ENCODE measurements at places on chromosomes 3 and 15.

DNA sequence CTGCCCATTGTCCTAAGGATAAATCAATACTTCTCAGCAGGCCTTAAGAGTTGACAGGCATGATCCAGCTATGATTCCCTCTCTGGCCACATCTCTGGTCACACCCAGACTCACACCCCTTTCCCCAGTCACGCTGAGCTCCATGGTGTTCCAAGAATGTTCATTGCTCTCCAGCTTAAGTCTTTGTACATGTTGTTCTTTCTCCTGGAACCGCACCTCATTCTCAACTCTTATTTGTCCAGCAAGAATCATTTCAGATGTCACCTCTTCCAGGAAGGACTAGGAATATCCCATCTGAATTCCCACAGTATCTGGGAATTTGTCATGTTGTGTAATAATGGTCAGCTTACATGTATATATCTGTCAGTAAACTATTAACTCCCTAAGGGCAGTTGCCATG is 118.3 kb upstream of the GALNT15 start:
- DNase-seq, result no peak

DNA sequence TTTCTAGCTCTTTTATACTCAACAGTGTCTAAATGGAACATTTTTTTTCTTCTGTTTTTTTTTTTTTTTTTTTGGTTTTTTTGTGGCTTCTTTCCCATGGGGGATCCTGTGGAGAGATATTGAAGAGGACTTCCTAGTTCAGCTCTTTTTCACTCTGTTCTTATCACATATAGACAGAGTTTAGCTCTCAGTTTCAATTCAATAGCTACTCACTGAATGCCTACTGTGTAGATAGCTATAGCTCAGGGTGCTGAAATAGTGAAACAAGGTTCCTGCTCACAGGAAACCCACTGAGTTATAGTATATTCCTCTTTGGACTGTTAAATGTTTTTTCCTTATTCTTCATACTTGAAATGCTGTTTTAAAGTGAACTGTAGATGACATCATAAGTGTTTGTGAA is 918.8 kb downstream of the CADM2 start:
- no peak for DNase-seq

DNA sequence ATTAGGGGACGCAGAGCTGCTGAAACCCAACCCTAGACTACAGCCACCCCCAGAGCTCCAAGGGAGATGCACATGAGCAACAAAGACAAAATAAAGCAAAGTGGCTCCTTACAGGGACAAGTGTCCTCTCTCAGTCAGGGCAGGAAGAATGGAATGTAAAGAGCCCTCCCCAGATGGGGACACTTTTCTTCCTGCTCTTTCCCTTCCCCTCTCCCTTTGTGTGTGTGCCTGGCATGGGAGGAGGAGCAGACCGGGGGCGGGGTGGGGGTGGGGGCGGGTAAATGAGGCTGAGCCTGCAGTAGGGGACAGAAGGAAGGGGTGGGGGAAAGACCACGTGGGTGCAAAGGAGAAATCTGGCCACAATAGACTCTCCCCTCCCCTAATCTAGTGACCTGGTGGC is 37.4 kb downstream of the ACAA1 start:
- DNase-seq, result no peak

GRCh38 chr15:72912996-72913395 is 129.4 kb upstream of the ADPGK start:
- no peak for DNase-seq

DNA sequence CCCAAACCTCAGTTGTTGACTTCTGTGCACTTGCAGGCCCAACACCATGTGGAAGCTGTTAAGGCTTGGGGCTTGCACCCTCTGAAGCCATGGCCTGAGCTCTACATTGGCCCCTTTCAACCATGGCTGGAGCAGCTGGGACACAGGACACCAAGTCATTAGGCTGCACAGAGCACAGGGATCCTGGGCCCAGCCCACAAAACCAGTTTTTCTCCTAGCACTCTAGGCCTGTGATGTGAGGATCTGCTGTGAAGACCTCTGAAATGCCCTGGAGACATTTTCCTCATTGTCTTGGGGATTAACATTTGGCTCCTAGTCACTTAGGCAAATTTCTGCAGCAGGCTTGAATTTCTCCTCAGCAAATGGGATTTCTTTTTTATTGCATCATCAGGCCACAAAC is 1255.7 kb downstream of the ZPLD1 start:
- DNase-seq, result no peak

GRCh38 chr3:99240700-99241099 is 339.2 kb upstream of the DCBLD2 start:
- DNase-seq, result no peak

GRCh38 chr15:88878720-88879184 is 16.6 kb downstream of the HAPLN3 start:
- no peak for DNase-seq

GRCh38 chr15:43376017-43376705 is 5.3 kb downstream of the TUBGCP4 start:
- DNase-seq, result no peak

DNA sequence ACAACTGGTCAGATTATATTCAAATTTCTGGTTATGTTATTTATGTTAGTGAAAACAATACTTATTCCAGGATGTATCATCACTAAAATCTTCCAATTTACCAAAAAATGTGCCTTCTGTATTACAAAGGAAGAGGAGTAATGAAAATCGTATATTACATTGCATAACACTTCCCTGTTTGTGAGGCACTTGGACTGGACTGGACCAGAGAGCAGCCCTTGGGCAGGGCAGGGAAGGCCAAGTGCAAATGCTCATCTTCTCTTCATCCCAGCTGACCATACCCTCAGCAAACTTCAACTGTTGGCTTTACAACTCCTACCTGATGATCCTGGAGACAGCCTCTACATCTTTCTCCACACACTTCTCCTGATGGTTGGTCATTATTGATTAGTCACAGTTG is 285.7 kb upstream of the MME start:
- no peak for DNase-seq

GRCh38 chr15:33720952-33721351 is 247.3 kb upstream of the CHRM5 start:
- DNase-seq, result no peak

DNA sequence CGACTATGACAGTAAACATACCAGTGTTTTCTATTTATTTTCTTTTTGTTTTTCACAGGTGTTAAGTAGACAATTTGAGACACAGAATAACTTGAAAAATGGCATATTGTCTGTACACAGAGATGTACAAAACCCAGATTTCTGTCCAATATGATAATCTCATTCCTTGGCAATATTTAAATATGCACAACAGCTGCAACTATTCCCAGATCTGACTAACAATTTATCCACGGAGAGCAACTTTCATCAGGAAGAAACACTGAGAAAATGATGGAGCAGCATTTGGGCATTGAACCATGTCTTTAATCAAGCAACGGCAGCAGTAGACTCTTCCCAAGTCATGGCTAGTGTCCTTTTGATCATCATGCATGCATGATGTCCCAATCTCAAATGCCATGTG is 452.6 kb downstream of the ZPLD1 start:
- DNase-seq, result no peak

DNA sequence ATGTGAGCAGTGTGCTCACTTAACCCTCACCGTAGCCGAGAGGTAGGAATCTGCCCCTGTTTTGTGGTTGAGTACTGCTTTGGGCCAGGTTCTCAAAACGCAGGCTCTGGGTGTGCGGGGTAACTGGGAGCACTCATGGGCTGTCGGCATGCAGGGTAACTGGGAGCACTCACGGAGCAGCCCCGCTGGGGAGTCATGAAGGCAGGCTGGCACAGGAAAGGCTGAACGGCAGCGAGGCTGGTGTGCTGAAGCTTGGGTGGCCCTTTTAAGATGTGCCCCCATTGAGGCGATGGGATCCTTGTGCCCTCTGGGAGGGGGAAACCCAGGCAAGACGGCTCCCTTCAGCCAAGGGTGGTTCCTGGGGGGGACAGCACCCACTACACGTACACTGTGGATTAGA is 44.6 kb upstream of the VPS8 start:
- DNase-seq, result no peak

- DNase-seq, result no peak
Observed at GRCh38 chr3:72153477-72154314, 368.7 kb upstream of the PROK2 start.

- no peak for DNase-seq
Observed at GRCh38 chr3:176554264-176554663, 643.0 kb downstream of the TBL1XR1 start.

- DNase-seq, result no peak
Observed at GRCh38 chr15:79283252-79284048, 928 bp downstream of the ANKRD34C start.

- no peak for DNase-seq
Observed at GRCh38 chr15:61946778-61947177, 113.5 kb downstream of the VPS13C start.

DNA sequence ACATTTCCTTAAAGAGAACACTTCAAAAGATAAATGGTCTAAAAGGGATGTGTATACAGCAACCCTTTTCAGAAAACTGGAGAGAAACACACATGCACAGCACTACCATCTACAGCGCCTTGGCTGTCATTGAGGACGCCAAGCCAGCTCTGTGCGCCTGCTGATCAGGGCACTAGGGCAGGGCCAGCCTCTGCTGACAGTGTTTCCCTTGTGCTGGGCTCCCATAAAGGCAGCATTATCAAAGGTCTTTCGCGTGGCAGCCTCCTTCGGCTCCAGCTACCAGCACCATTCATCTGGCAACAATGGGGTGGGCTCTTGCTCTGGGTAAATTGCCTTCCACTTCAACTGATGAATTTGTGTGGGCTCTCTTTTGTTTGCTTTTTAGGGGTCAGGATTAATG is 53.4 kb downstream of the LDHAL6B start:
- no peak for DNase-seq

GRCh38 chr3:50652709-50653108 is 22.0 kb upstream of the DOCK3 start:
- no peak for DNase-seq

GRCh38 chr3:25171118-25171807 is 256.8 kb upstream of the RARB start:
- no peak for DNase-seq

- no peak for DNase-seq
Observed at GRCh38 chr15:68228971-68229385, 550 bp downstream of the CLN6 start.

DNA sequence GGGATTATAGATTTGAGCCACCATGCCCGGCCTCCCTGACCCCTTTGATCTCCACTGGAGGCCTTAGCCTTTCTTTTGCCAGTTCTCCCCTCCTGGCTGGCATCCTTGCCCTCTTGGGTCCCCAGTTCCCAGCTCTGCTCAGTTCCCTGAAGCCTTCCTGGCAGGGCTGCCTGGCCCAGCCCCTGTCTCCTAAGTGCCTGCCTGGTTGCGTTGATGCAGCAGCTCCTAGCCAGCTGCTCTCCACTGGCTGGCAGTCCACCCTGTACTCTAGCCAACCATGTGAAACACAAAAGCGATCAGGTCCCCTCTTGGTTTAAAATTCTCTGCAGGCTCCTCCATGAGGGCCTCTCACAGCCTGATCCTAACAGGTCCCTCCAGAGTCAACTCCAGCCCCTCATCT is 184.7 kb downstream of the RAB11A start:
- DNase-seq, result no peak

DNA sequence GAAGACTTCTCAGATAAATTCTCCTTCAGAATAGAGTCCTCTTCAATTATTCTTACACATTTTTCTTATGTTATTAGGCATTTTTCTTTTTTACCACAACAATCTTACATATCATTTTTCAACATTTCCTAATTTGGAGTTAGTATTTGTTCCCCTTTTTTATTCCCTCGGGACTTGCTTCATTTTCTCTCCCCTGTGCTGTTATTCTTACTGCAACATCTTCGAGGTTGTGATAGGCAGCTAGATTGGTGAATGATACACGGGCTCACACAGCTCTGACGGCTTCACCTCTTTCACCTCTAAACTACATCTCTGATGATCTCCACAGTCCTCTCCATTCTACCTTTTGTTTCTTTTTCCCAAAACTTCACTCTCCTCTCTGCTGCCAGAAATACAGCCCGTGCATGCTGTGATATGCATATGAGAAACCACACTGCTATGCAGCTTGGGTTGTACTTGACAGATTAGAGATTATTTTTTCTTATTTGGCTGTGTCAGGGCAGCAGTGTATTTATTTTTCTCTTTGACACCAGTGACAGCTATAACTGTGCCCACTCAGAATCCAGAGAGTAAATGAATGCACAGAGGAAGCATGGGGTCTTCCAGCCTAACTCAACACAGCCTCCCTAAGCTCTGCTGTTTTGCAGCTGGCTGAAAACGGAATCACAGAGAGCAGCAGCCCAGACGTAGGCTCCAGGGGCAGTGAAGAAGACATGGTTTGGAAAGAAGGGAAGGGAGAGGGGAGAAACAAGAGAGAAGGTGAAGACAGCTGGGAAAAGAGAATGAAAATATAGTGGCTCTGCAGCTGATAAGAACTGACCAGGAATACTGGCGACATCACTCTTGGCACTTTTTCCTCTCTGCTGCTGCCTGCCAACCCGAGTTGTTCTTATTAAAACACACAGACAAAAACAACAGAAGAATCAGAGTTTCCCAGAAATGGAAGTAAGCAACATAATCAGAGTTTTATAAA is 61.8 kb downstream of the SLC9A9 start:
- no peak for DNase-seq

DNA sequence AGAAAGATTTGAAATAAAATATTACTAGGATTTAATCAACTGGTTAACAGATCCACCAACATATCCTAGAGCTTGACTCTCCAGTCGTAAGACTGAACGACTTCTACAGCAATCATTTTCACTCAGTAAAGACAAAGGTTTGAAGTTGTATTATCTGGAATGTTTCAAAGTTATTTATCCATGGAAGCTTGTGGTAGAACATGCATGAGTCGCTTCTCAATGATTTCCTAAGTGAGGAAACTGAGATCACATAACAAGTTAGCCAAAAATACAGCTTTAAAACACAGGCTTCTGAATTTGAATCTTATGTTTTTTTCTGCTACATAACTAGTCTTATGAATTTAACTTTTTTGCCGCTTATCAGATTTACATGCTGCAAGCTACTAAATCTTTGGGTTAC is 241.8 kb downstream of the FOXP1 start:
- DNase-seq, result no peak

DNA sequence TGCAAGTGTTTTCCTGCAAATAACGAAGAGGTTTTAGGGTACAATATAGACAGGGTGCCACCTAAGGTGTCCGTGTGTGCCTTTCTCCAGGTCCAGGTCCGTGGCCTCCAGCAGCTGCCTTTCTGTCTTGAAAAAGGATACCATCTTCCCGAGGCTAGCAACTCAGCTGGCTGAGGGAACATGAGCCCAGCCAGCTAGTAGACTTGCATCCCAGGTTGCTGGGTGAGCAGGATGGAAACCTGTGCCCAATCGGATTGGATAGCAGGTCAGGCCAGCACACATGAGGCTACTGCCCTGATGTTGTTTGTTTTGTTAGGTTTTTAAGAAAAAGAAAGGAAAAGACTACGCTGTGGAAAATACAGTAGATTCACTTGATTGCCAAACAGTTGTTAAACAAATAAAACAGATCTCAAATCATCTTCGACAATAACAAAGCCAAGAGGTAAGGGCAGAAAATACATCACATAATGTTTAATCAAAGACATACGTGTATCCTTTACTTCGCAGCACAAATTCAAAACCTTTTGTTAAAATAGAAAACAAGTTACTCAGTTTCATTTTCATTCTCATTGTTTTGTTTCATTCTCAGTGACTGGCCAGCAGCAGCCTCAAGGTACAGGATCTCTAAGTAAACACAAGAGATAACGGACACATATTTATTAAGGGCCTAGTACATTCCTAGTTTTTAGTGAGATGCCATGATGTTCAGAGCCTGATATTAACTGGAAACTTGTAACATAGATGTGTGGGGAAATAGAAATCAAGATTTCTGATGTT is 661.2 kb upstream of the NR2F2 start:
- DNase-seq, result no peak
